Glutamatergic neuron (in vitro differentiated cells): ENCODE measurements at places on chromosomes 7 and 10.
A peak's percentile ranks its signal among the peaks of the same experiment; 100 is the strongest.

DNA sequence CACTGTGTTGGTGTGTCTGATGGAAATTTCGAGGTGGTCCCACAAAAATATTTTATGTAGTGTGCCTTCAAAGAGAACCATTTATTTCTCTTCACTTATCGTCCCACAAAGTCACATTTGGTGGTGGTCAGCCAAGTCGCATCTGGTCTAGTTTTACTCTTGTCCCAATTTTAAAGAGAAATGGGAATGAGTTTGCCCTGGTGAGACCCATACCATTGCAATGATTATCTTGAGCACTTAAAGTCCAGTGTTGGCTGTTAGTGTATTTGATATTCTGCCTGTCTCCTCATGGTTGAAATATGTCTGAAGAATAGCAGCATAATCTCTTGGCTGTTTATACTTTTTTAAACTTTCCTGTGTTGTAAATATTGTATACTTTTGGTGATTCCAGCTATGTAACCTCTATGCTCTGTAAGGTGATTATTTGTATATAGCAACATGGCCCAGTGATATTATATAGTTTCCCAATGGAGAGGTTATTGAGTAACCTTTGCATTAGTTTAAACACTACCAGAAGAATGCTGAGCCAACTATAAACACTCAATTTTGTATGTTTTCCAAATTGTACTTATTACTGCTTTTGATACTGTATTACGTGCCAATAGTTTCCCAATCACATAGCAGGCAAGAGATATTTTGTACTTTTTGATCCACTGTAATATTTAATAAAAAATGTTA is 172.2 kb downstream of the RTKN2 start:
- H3K27ac ChIP-seq: no peak overlapping the region
- H3K4me1 ChIP-seq: no peaks in the 10 kb centered on the region
- peaks cover 3% of the 10 kb centered on the region for H3K36me3 ChIP-seq
- no peak for DNase-seq
- H3K27me3 ChIP-seq: peaks cover 2% of the 10 kb centered on the region
- H3K4me3 ChIP-seq: no peak overlapping the region

DNA sequence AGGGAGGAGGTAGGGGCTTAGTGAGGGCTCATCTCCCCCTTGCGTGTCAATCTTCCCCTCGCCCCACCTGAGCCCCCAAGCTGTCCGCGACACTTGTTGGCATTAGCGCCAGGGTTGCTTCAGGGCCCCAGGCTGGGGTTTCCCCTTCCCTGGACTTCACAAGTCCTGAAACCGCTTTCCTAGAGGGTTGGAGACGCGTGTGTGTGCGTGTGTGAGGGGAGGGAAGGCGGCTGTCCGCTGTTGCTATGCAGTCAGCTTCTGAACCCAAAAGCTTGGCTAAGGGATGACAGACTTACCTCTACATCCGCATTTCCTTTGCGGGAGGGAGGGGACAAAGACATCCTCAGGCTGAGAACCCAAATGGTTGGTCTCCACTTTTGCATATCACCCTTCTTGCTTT is 803 bp downstream of the GOLGA7B start:
- H3K27ac ChIP-seq: peak overlapping the region; percentile 68
- peaks cover 29% of the 10 kb centered on the region for H3K4me1 ChIP-seq
- H3K4me3 ChIP-seq: peak overlapping the region; percentile 89
- peaks cover 26% of the 10 kb centered on the region for H3K27me3 ChIP-seq
- no peak for DNase-seq

DNA sequence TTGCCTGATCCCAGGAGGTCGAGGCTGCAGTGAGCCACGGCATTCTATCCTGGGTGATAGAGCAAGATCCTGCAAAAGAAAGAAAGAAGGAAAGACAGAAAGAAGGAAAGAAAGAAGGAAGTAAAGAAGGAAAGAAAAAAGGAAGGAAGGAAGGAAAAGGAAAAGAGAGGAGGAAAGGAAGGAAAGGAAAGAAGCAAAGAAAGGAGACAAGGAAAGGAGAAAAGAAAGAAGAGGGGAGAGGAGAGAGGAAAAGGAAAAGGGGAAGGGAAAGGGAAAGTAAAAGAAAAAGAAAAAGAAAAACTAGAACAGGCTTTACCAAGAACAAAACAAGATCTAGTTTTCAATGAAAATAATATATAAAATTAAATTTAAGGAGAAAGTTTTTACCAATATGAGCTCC is 15.0 kb downstream of the NEBL start:
- no peak for DNase-seq
- H3K27ac ChIP-seq: no peak overlapping the region
- H3K27me3 ChIP-seq: no peaks in the 10 kb centered on the region
- H3K36me3 ChIP-seq: no peaks in the 10 kb centered on the region

- no peak for DNase-seq
- H3K36me3 ChIP-seq: no peaks in the 10 kb centered on the region
- H3K4me1 ChIP-seq: no peaks in the 10 kb centered on the region
Observed at GRCh38 chr7:17706275-17706674, 234.0 kb downstream of the SNX13 start.
